ENCODE measurements at places on chromosomes 2 and 18.

DNA sequence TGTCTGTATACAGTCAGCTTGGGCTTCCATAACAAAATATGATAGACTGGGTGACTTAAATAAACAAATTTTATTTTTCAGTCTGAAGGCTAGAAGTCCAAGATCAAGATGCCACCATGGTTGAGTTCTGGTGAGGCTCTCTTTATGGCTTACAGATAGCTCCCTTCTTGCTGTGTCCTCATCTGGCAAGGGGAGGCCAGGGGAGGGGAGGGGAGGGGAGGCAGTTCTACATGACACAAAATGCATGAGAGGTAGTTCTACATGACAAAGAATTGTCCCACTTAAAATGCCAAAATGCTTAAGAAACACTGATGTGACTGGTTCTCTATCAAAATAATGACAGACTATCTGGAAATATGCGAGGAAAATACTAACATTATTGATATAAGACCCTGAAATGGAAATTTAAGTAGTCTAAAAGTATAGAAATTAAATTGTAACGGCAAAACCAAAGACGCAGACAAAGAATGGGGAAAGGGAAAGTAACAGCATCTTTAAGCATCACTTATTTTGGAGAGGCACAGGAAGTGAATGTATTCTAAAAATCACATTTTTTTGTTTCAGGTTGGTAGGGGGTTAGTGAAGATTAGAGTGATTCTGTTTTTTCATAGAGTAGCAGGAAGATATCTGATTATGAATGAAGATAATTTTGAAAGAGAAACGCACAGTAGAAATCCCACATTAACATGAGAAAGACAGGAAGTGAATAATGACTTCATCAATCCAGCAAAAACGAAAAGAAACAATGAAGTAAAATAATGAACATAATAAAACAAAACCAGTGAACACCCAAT is 131.4 kb downstream of the STRN start:
- DNase-seq = no peak

GRCh38 chr2:98948956-98949739 is 13.1 kb upstream of the CRACDL start:
- no peak for DNase-seq

DNA sequence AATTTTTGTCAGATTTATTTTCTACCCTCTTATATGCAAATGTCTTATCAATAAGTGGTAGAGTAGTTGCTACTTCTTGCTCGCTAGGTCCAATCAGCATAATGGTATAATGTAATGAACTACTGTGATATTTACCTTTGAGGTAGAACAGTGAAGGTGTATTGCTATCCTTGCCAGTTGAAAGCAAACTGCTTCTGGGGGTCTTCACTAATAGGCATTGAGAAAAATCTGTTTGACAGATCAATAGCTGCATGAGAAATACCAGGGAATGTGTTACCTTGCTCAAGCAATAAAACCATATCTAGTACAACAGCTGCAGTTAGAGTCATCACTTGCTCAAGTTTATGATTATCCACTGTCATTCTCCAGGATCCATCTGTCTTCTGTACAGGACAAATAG is 50.1 kb upstream of the EFEMP1 start:
- DNase-seq = no peak

DNA sequence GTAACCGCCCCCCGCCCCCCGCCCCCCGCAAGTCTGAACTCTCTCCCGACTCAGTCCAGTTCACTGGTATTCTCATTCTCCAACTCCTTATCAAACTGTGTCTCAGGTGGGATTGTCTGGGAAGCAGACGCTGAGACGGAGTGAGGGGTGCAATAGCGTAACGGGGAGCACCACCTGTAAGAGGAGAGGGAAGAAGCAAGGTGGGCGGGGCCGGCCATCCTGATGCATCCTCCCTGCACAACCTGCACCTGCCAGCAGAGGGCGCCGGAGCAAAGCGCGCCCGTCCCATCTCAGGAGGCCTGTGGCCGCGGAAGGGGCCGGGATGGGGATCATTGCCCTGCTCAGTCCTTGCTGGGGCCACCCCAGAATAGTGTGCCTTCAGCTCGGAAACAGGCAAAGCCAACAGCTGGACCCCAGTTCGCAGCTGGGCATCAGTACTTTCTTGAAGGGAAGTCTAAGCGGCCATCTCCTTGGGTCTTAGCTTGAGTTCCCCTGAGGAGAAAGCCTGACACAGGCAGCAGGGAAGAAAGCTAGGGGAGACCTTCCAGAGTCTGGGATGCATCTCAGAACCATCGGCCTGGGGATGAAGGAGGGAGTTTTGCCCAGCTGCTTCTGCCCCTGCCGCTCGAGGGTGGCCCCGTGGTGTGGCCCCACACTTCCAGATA is 208.0 kb downstream of the TFCP2L1 start:
- peak; percentile 38 for DNase-seq

DNA sequence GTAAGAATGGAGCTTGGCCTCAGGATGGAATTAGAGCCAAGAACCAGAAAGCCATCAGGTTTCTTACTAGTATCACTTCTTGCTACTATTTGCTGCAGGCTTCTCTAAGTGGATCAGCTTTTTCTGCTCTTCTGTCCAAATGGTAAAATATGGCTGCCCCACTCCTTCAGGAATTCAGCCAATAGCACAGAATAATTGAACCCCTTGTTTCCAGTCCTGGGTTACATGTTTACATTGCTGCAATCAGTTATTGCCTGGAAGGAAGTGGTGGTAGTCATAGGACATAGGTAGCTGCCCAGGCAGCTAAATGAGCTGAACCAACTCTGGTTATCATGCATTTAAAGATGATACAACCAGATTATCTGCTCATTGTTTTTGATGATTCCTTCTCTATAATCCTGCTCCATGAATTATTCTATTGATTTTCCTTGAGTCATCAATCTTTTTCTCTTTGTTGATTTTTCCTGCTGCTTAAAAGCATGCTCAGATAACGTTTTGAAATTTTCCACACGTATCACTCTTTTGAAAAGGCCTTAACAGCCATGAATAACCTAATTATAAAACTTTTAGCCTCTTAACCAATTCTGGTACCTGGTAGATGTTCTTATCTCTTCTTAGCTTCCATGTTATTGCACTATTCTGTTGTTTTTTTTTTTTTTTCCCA is 12.6 kb downstream of the AGPS start:
- DNase-seq = no peak

GRCh38 chr18:36287653-36288052 is 9.9 kb upstream of the FHOD3 start:
- DNase-seq = no peak

DNA sequence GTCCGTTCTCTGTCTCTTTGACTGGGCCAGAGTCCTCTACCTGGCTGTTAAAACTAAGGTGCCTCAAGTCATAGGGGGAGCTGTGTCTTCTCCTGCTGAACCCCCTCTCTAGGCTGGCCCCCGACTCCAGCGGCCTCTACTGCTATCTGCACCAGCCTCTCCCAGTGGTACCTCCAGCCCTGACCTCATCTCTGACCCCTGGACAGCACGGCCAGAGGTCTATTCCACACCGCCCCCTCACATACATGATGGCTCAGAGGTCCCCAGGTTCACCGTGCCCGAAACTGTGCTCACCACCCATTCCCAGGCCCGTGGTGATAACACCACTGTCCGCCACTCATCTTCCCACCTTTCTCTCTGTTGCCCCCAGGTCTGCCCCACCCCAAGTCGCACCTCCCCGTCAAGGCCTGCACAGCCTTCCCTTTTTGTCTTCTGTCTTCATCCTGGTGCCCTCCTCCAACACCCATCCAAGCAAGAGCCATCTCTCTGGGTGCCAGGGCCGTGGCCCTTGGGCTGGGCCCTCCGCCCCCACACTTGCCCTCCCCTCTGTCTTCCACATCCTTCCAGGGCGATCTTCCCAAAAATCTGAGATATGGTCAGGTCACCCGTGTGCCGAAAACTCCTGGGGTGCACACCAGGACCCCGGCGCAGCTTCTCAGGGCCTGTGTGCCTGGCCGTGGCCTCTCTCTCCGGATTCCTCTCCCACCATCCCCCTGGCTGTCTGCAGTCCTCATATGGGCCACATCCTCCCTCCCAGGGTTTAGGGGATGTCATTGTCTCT is 134.4 kb upstream of the ID2 start:
- no peak for DNase-seq

GRCh38 chr2:68043032-68043431 is 19.8 kb downstream of the C1D start:
- no peak for DNase-seq

GRCh38 chr18:24986666-24987302 is 365.2 kb downstream of the ZNF521 start:
- DNase-seq = no peak

DNA sequence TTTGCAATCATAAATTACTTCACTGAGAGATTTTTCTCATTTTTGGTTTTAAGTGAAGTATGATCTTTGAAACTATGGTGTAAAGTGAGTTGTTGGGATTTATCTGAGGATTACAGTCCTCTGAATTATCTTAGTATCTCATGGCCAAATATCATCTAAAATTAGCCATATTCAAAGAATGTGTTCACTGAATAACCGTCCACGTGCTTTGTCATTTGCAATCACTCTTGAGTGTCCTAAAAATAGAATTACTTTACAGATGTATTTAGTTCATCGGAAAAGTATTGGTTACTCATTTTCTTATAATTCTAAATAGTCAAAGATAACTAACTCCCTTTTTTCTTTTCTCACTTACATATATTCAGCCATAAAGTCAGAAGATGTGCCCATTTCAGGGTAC is 141.2 kb downstream of the RTN4 start:
- no peak for DNase-seq

DNA sequence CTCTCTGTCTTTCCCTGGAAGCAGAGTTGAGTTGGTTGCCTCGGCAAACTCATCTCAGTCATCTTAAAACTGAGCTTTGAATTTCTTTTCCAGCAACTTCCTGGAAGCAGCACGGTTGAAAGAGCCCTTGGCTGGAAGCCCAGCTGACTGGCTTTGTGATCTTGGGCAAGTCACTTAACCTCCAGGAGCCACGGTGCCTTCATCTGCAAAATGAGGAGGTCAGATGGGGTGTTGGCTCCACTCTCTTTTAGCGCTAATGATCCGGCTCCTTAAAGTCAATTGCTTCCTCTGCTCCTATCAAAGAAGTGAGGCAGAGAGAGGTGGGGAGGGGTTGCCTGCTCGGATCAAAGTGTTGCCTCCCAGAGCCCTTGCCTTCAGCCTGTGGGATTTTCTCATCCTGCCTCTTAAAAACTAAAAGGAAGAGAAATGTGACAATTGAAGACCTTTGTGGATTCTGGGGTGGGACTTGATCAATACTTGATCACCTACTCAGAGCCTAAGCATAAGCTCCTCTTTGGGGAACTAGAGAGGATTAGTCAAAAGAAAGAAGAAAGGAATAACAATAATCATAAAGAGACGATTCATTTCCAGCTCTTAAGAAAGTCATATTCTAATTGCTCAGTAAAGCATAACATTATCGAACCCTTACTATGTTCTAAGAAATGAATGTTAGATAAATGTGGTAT is 86.6 kb downstream of the MYCN start:
- no peak for DNase-seq

DNA sequence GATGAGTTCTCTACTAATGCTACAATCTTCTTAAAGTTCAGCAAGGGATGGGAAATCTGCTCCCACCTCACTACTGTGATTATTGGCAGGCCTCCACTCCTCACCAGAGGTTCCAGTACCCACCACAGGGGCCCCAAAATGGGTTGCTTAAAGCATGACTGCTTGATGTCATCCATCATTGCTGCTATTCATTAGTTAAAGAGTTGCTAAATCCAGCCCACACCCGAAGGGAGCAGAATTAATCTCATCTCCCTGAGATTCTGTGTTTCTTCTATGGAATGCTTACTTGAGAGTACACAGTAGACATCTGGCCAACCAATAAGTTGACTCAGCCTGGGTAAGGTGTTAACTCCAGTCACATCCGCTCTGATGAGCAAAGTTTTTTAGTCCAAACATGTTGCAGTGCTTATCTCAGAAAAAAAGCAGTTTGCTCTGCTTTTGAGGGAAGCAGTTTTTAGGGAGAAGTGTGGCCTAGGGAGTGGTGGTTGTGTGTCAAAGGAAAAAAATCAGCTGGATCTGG is 690.2 kb upstream of the POU3F3 start:
- DNase-seq = no peak

- DNase-seq = no peak
These were observed 142.9 kb upstream of the ZSWIM2 start for GRCh38 chr2:186991766-186992417.

DNA sequence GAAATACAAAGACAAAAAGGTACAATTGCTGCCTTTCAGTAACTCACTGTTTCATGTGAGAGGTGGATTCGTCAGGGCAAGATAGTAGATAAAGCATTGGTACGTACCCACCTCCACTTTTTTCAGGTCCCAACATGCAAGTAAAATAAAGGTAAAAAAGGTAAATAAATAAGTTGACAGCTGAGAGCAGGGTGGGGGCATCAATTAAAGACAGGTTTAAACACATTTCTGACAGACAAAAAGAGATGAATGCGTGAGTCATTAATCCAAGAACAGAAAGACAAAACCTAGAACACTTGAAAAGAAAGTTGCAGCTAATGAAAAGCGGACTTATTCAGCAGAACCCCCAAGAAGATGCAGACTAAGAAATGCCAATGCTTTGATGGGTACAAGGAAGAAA is 979.6 kb upstream of the CDH2 start:
- DNase-seq = no peak

DNA sequence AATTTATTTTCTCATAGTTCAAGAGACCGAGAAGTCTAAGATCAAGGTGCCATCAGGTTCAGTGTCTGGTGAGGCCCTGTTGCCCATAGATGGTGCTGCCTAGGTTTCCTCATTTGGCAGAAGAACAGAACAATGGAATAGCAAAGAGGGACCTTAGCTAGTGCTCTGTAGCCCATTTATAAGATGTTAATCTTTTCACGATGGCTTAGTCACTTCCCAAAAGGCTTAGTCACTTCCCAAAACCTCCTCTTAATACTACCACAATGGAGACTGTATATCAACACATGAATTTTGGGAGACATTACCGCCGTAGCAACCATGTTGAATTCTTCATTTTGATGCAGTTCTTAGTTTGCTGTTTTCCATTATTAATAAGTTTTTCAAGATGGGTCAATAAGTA is 246.3 kb upstream of the NRP2 start:
- no peak for DNase-seq

DNA sequence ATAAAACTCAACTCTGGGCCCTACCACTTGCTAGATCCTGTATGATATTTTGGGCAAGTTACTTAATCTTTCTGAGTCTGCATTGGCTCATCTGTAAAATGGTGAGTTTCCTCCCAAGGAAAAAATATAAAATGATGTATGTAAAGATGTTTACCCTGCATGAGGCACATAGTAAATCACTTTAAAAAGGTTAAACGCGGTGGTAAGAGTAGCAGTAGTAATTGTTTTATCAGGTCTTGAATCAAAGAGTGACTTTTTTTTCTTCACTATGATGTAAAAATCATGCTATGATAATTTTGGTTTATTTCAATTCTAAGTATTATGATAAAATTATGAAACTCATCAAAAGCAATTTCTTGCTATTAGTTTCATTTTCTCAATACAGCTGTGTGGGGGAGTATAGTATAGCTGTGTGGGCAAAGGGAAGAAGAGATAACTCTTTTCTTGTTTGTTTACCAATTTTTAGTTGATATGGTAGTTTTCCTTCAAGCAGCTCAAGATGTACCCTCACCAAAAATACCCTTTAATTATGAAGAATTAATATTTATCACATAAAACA is 10.7 kb downstream of the ARHGAP15 start:
- no peak for DNase-seq

- DNase-seq = no peak
These were observed 380.0 kb downstream of the LRRTM4 start for GRCh38 chr2:77142141-77142540.

All from dorsolateral prefrontal cortex (tissue), 122 donors.